Head of caudate nucleus (tissue), 42 donors: ENCODE measurements at places on chromosomes 11 and 22.

DNA sequence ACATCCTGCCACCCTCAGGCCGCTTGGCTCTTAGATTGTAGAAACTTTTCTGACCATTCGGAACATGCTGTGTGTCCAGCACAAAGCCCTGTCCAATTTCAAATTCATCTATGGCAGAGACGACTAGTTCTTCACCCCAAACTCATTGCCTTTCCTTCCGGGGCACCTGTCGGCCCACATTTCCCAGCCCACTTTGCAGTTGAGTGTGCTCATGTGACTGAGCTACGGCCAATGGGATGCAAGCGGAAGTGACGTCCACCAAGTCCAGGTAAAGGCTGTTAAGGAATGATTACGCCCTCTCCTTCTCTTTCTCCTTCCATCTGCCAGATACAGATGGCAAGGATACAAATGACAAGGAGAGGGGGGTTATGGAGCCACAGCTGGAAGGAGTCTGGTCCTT lies 32.5 kb downstream of the SYT13 start:
- DNase-seq, result no peak

- DNase-seq, result no peak
Measured at GRCh38 chr11:133048270-133048669, 484.0 kb downstream of the OPCML start.

DNA sequence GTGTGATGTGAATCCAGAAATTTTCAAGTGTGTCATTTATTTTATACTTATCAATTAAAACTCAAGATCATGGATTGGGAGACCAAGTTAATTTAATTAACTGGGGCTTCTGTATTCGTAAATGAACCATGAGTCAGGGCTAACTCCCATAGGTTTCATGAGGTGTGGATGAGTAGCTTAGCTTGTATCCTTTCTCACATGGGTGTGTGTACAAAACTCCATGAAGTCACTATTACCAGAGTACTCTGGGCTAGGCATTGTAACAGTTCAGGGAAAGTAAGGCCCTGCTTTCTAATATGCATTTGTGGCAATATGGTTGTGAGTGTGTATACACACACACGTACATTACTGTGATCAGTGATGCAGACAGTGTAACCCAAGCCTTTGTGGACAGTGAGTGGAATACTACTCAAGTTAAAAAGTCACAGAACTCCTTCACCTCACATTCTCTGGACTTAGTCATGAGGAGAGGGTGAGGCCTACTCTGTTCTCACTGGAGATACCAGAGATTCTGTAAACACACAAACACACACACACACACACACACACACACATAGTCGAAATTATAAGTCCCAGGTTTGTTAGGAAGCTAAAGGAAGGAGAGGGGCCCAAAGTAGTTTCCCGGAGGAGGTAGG lies 3.5 kb downstream of the CNTF start:
- no peak for DNase-seq

DNA sequence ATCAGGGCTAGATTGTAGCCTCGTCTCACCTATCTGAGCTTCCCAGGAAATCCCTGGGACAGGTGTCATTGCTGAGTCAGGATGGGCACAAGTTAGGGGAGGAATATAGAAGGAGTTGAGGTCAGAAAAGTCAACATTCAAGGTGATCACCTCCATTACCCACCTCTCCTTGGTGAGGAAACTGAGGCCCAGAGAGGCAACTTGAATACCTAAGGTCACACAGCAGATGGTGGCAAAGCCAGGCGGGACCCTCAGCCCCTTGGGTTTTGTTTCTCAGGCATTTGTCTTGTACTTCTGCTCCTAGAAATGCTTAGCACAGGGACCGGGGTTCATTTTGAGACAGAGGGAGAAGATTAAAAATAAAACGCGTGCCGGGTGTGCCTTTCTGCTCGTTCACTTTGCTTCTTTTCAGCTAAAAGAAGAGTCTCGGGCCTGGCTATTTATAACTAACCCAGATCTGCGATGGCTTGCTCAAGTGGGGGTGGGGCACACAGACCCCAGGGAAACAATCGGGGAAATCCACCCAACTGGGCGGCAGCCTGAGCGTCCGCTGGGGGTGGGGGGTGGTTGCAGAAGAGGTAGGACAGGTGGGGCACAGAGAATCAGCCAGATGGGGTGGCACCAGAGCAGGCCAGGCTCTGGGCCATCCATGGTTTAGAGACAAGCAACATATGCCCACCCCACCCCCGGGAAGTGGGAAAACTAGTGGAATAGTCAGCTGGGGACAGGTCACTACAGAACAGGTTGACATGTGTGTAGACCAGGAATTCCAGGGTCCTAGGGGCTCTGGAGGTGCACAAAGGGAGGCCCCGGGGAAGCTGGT lies 3.9 kb upstream of the GNAZ start:
- no peak for DNase-seq

DNA sequence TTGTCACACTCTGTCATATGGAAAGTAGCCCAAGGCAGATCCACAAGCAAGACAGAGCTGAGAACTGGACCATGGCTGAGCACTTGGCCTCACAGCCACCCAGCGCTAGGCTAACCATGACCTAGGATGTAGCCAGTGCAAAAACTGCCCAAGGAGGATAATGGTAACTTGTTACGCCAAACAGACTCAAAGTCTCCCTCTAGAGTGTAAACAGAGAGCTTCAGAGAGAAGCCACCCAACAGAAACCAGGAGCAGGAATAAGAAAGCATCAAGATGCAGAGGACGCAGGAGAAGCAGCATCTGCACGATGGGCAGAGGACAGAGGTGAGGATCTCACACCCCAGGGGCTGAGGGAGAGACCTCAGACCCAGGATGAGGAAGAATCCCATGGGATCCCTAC lies 97.9 kb downstream of the RCN1 start:
- DNase-seq, result no peak

DNA sequence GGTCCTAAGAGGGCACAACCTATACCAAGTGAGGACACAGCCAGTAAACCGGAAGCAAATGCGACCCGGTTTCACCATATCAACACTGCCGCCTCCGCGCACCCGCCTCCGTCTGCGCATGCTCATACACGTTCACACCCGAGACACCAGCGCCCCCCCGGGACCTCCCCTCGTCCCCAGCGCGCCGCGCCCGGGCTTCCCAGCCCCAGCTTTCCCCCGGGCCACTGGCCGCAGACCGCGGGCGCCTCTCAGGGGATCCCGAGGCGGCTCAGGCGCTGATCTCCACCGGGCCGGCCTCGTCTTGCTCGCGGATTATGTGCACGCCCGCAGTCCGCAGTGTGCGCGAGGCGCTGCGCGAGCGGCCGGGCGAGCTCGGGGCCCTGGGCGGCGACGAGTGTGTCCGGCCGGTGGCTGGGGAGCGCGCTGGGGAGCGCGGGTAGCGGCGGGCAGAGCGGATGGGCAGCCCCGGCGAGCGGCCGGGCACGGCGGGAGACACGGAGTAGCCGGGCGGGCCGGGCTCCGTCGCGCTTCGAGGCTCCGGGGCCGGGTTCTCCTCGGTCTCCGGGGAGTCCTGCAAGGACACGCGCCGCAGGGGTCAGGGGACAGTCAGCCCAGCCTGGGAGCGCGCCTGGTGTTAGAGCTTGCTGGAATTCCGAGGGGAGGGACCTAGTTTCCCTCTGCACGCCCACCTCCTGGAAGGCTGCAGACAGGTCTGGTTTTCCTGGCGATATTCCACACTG lies 2.0 kb downstream of the HEPN1 start:
- no peak for DNase-seq

GRCh38 chr11:38416141-38416540 lies 1818.1 kb upstream of the RAG2 start:
- DNase-seq, result no peak

DNA sequence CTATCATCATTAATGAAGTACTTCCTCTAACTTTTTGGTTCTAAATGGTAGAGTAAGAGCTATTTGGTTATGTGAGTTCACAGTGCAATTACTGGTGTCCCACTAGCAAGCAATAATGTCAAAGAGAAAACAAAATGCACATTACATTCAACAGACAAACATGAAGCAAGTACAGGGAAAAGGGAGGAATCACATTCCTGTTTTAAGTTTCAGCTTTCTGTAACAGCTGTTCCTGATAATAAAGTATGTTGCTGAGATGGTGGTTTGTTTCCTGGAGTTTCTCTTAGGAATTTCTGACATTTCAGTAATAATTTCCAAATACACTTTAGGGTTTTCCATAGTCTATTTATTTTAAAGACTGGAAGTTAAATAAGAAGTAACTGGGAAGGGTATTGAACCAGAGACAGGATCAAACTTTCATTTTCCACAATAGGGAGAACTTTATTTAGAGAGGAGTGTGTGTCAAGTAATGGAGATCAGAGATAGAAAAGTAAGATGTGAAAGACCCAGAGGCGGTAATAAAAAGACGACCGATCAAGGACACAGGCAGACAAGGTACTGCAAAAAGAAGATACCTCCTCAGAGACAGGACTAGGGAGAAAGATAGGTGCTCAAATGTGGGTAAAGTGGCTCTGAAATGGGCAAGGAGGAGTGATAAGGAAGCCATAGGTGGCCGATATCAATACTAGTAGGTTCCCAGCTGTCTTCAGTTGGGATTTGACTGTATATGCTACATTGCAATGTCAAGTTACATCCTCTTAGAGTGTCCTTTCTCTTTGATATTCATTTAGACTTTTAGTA lies 20.8 kb upstream of the CLNS1A start:
- DNase-seq, result no peak

GRCh38 chr11:29260939-29261705 lies 755.7 kb downstream of the KCNA4 start:
- no peak for DNase-seq

GRCh38 chr22:50548040-50548920 lies 2.6 kb downstream of the KLHDC7B start:
- no peak for DNase-seq

DNA sequence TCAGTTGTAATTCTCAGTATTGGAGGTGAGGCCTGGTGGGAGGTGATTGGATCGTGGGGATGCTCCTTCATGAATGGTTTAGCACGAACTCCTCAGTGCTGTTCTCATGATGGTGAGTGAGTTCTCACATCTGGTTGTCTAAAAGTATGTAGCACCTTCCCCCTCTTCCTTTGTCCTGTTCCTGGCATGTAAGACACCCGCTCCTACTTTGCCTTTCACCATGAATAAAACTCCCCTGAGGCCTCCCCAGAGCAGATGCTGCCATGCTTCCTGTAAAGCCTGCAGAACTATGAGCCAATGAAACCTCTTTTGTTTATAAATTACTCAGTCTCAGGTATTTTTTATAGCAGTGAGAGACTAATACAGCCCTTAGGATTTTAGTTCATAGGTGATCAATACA lies 191.5 kb downstream of the MAML2 start:
- no peak for DNase-seq

- DNase-seq, result no peak
Measured at GRCh38 chr11:130037058-130037457, 32.6 kb upstream of the APLP2 start.

DNA sequence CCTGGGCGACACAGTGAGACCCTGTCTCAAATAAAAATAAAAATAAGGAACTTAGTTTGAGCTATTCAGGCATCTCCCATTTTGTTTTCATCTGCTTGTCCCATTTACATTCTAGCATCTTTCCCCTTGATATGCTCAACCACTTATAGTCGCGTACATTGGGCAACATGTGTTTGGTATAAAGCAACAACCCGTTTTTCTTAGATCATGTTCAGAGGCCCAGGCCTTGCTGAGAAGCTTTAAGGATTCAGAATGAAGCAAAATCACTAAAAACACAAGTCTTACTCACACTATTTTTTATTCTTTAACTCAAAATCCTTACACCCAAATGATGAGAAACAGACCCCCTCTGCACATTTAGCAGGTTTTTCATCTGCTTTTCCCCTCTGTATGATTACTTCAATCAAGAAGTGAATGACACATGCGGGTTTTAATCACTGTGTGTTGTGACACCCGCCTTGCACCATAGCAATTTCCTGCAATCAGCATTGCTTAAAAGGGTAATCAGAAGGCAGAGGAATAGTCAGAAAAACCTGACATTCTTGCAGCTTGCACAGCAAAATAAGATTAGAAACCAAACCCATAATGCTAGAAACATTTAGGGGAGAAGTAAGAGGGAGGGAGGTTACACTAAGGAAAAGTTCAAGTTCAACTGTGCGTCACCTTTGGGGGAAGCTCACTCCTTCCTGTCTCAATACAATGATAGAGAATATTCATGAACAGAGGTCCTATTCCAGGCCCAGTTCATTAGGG lies 25.9 kb downstream of the ALG9 start:
- no peak for DNase-seq

GRCh38 chr11:122521626-122522025 lies 133.9 kb upstream of the UBASH3B start:
- DNase-seq, result no peak
